HFF-Myc (cell line): ENCODE measurements at places on chromosomes 13 and 19.

- DNase-seq, result no peak
These were observed 2667.7 kb upstream of the PCDH20 start for GRCh38 chr13:64083396-64083795.

DNA sequence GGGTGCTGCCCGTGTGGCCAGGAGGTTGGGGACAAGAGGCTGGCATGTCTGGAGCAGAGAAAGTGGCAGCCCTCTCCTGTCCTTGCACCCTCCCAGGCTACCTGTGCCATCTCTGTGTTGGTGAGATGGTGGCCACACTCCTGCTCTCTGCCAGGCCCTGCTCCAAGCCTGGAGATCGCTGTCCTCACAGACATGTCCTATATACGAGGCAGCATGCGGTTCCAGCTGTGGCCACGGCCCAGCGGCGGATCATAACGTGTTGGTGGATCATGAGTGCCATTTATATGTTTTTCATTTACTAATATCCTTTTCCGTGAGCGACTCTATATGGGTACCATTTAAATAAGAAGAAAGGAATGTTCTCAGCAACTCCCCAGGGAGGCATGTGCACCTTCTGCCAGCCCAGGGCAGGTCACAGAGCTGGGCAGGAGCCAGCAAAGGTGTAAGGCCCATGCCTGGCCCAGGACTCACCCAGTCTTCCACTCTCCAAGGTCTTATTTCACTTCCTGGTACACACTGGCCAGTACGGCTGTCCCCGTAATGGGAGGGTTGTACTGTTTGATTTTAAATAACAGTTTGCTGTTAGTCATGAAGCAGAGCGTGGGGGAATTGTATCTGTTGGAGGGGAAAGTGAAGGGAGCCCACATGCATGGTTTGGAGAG is 47.2 kb upstream of the LDLR start:
- no peak for DNase-seq

DNA sequence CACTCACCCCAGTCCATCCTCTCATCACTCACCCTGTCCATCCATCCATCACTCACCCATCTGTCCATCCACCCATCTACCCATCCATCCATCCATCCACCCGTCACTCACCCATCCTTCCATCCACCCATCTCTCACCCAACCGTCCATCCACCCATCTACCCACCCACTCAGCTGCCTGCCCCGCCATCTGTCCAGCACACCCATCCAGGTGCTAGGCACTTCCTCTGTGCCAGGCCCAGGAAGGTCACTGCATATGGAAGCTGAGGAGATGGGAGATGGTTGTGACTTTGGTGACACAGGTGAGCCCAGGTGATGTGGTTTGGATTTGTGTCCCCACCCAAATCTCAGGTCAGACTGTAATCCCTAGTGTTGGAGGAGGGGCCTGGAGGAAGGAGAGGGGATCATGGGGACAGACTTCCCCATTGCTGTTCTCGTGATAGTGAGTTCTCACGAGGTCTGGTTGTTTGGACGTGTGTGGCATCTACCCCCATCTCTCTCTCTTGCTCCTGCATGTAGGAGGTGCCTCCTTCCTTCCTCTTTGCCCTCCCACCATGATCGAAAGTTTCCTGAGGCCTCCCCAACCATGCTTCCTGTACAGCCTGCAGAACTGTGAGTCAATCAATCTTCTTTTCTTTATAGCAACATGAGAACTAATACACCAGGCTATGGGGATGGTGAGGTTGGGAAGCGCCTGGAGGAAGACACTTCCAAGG is 15.9 kb upstream of the C13orf46 start:
- DNase-seq, result no peak

GRCh38 chr13:81017513-81018152 is 676.7 kb upstream of the SPRY2 start:
- peak; percentile 2 for DNase-seq

DNA sequence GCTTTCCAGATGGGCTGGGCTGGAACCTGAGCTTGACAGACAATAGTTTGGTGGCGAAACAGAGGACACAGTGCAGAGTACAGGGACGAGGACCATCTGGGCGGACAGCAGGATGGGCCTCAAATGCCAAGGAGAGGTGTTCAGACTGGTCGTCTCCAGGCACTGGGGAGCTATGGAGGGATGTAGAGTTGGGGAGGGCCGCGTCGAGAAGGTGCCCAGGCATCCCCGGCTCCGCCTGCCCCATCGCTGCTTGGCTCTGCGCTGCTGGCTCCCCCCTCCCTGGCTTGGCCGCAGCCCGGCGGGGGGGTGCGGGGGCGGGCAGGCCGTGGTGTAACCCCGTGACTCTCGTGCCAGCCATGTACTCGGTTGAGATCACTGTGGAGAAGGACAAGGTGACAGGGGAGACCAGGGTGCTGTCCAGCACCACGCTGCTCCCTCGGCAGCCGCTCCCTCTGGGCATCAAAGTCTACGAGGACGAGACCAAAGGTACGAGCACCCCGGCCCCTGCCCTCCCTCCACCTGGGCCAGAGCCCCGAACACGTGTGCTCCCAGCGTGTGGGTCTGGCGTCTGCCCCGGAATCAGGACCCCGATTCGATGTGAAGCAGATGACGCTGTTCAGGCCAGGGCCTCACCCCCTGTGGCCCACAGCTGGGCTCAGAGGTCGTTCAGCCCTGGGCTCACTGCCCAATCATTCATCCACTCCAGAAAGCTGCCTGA is 10.8 kb upstream of the MISP start:
- DNase-seq, result no peak

- DNase-seq, result peak; percentile 96
These were observed 128.6 kb downstream of the USP12 start for GRCh38 chr13:27043013-27043412.

- no peak for DNase-seq
These were observed 59.2 kb downstream of the MLLT1 start for GRCh38 chr19:6220385-6221191.

DNA sequence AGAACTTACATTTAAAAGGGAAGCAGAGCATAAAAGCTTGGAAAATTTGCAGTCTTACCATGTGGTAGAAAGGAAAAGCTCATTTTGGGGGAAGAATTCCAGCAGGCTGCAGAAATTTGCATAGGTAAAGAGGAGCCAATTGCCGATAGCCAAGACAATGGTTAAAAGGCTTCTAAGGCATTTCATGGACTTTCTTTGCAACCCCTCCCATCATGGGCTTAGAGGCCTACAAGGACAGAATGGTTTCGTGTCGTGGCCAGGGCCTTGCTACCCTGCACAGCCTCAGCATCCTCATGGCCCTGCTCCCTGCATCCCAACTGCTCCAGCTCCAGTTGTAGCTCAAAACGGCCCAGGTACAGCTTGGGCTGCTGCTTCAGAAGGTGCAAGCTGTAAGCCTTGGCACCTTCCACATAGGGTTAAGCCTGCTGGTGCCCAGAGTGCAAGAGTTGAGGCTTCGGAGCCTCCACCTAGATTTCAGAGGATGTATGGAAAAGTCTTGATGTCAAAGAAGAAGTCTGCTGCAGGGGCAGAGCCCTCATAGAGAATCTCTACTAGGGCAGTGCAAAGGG is 420.3 kb downstream of the PCDH17 start:
- no peak for DNase-seq

DNA sequence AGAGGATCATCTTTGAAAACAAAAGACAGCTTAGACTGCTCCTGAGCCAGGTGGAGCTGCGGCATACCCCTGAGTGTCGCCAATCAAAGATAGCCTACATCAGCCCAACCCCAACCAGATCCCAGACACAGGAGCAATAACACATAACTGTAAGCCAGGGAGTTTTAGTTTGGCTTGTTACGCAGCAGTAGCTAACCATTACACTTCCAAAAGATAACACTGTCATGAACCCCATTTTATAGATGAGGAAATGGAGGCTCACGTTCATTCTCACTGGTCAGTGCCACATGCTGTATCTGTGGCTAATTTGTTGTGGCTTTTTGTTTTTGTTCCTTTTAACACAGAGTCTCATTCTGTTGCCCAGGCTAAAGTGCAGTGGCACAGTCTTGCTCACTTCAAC is 47.3 kb downstream of the TINCR start:
- no peak for DNase-seq

GRCh38 chr13:22357132-22357531 is 686.3 kb downstream of the FGF9 start:
- DNase-seq, result no peak

GRCh38 chr19:8897106-8897505 is 64.9 kb downstream of the MBD3L1 start:
- DNase-seq, result no peak

GRCh38 chr13:81138353-81138980 is 797.5 kb upstream of the SPRY2 start:
- DNase-seq, result no peak

DNA sequence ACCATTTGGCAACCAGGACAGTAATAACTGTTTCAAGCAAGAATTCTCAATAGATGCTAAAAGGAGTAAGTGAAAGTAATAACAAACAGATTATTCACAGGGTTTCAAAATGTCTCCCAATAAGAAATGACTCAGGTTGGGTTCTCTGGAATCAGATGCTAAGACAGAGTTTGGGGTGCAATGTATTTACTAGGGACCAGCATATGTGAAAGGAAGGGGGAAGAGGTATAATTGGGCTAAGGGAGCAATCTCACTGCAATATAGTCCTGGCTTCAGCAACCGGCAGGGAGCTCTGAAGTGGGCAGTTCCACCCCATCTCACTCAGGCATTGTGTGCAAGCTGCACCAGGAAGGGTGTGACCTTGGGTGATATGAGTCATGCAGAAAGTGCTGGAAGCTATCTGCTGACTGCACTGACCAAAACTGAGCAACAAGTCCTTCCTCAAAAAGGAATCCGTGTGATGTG is 23.4 kb downstream of the ZDHHC20 start:
- DNase-seq, result peak; percentile 35

DNA sequence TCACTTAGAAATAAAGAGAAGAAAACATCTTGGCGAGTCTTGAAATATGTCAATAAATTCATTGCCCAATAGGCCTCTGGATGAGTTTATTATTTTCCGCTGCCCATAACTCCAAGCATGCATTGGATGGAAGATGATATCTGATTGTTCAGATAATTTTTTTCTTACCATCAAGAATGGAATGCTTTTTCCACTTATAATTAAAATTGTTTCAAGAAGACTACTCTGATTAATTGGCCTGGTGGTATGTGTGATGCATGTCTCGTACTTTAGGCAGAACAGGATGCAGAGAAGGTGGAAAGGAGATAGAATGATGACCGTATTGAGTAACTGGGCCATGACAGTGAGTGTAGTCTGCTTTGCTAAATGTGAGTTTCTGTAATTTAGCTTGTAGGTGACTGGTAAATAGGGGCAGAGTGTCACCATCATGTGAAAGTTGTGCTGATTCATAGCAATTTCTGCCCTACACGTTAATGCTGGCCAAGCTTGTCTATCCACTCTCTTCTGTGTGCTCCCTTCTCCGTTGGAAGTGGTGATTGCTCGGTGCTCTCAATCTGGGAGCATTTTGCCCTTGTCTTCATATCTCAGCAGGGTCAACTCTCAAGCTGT is 13.5 kb upstream of the SPATA13 start:
- DNase-seq, result no peak

DNA sequence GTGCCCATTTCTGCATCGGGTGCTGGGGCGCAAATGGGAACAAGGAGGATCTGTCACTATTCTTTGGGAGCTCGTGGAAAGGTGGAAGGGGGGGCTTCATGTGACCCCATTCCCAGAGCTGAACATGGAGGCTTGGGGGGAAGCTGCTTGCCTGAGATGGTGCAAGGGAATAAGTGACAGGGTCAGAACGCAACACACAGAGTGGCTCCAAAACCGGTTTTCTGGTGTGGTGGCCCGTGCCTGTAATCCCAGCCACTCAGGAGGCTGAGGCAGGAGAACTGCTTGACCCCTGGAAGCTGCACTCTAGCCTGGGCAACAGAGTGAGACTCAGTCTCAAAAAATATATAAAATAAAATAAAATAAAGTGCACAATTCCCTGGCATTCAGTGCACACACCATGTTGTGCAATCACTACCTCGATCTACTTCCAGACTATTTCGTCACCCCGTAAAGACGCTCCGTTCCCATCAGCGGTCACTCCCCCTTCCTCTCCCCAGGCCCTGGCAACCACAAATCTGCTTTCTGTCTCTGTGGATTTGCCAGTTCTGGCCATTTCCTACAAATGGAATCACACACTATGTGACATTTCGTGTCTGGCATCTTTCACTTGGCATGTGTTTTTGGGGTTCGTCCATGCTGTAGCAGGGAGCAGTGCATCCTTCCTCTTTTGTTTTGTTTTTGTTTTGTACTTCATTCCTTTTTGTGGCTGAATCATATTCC is 18.2 kb upstream of the COMP start:
- no peak for DNase-seq

GRCh38 chr13:91375116-91375729 is 23.2 kb upstream of the GPC5 start:
- DNase-seq, result no peak

DNA sequence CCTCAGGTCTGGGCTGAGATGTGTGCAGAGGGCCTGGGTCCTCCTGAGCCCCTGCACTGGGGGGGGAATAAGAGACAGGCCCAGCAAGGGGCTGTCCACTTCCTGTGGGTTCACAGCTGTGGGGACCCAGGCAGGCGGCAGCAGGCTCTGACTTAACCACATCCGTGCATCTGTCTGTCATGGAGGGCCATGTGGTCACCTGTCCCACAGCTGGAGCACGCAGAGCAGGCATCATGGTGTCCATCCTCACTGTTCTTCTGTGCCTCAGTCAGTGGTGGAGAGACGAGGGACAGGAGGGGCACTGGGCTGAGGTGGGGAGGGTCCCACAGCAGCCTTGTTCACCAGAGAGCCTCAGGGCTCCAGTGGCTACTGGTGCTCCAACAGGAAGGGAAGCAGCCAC is 16.3 kb upstream of the KIR3DL3 start:
- no peak for DNase-seq

GRCh38 chr13:30608364-30608763 is 9.4 kb upstream of the USPL1 start:
- no peak for DNase-seq

DNA sequence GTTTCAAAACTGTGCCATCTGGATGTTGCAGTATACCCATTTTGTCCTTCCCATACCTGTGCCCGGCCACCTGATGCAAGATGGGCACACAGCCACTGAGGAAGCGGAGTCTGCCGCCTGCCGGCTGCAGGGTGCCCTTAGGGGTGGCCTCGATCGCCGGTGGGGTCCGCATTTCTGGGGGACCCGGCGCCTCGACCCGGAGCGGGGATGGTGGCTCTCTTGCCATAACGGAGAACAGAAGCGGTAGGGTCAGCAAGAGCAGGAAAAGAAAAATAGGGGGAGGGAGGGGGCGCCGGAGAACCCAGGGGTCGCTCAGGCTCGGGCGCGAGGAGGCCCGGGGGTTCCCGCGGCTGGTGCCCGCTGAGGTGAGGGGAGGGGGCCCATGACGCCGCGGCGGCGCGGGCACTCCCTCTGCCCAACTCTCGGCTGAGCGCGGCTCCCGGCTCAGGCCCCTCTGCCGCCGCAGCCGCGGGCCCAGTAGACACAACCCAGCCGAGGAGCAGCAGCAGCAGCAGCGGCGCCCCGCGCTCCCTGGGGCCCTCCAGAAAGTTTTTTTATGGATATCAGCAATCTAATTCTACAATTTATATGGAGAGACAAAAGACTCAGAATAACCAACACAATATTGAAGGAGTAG is 13.8 kb upstream of the CYP4F2 start:
- DNase-seq, result no peak
